Mesendoderm (in vitro differentiated cells): ENCODE measurements at places on chromosomes 16 and 17.

GRCh38 chr17:50771991-50772785 lies 4.9 kb upstream of the ANKRD40CL start:
- H3K4me3 ChIP-seq, result no peak overlapping the region
- H3K27ac ChIP-seq, result no peak overlapping the region
- H3K4me1 ChIP-seq, result no peaks in the 10 kb centered on the region
- no peak for DNase-seq
- no peaks in the 10 kb centered on the region for H3K27me3 ChIP-seq
- no peaks in the 10 kb centered on the region for H3K36me3 ChIP-seq

DNA sequence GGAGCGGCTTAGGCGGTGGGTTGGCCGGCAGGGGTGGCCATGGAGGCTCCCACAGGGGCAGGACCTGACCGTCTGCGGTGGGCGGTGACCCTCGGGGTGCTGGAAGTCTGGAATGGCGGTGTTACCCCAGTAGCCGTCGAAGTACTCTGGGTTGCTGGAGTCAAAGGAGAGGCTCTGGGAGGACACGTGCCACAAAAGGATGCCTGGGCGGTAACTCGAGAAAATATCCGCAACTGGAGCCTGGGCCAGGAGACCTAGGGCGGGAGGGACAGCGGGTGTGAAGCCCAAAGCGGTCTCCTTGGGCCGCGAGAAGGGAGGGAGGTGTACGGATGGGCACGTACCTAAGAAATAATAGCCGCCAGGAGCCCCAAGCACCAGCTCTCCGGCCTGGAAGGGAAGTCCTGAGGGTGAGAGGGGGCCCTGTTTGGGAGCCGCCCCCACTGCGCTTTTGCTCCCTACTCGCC lies 4.6 kb downstream of the ITGA2B start:
- H3K4me3 ChIP-seq, result no peak overlapping the region
- DNase-seq, result peak; percentile 65
- no peak overlapping the region for H3K27ac ChIP-seq
- no peaks in the 10 kb centered on the region for H3K4me1 ChIP-seq

- H3K27ac ChIP-seq, result no peak overlapping the region
- H3K36me3 ChIP-seq, result no peaks in the 10 kb centered on the region
- no peak overlapping the region for H3K4me3 ChIP-seq
- no peaks in the 10 kb centered on the region for H3K27me3 ChIP-seq
These were observed 2.5 kb upstream of the CCL17 start for GRCh38 chr16:57401943-57402640.

GRCh38 chr17:67573987-67574657 lies 143.6 kb upstream of the NOL11 start:
- H3K4me3 ChIP-seq, result no peak overlapping the region
- DNase-seq, result no peak
- no peaks in the 10 kb centered on the region for H3K4me1 ChIP-seq
- no peak overlapping the region for H3K27ac ChIP-seq

DNA sequence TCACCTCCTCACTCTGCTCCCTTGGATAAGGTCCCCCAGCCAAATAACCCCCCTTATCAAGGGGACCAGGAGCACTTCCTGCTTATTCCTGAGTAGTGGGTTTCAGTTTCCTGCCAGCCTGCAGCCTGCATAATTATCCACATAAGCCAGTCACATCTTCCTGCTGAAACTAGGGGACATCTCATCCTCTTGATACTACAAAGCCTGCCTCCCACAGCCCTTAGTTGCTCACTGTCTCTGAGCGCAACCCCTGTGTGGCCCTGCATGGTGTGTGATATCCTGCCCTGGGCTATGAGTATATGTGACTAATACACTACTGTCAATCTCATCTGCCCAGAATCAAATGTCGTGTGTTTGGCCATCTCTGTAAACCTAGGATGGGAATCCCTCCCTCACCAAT lies 8.0 kb upstream of the XYLT2 start:
- no peaks in the 10 kb centered on the region for H3K4me1 ChIP-seq
- no peak for DNase-seq
- no peaks in the 10 kb centered on the region for H3K27me3 ChIP-seq
- H3K4me3 ChIP-seq, result no peak overlapping the region

GRCh38 chr17:79752175-79752574 lies 21.4 kb downstream of the ENPP7 start:
- H3K36me3 ChIP-seq, result no peaks in the 10 kb centered on the region
- DNase-seq, result no peak
- no peak overlapping the region for H3K27ac ChIP-seq
- H3K4me3 ChIP-seq, result no peak overlapping the region
- no peaks in the 10 kb centered on the region for H3K4me1 ChIP-seq

- no peak overlapping the region for H3K27ac ChIP-seq
- no peaks in the 10 kb centered on the region for H3K27me3 ChIP-seq
- H3K4me3 ChIP-seq, result no peak overlapping the region
- no peak for DNase-seq
- H3K36me3 ChIP-seq, result no peaks in the 10 kb centered on the region
These were observed 4.8 kb downstream of the KLHL11 start for GRCh38 chr17:41860254-41860931.

DNA sequence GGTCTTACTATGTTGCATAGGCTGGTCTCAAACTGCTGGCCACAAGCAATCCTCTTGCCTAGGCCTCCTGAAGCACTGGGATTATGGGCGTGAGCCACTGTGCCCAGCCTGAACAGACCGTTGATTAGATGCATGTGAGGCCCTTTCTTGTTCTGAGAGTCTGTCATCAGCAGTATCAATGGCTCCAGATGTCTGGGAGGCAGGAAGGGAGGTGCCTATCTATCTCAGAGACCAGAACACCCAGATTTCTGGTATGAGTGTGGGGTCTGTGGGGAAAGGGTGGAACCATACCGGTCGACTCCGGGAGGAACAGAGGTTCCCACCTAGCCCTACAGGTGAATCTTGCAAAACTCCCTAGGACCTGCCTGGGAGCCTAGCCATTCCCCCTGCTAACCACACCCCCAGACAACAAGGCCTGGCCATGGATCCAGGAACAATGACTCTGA lies 71.7 kb downstream of the PRKCB start:
- H3K4me1 ChIP-seq, result no peaks in the 10 kb centered on the region
- H3K36me3 ChIP-seq, result no peaks in the 10 kb centered on the region
- no peak for DNase-seq

DNA sequence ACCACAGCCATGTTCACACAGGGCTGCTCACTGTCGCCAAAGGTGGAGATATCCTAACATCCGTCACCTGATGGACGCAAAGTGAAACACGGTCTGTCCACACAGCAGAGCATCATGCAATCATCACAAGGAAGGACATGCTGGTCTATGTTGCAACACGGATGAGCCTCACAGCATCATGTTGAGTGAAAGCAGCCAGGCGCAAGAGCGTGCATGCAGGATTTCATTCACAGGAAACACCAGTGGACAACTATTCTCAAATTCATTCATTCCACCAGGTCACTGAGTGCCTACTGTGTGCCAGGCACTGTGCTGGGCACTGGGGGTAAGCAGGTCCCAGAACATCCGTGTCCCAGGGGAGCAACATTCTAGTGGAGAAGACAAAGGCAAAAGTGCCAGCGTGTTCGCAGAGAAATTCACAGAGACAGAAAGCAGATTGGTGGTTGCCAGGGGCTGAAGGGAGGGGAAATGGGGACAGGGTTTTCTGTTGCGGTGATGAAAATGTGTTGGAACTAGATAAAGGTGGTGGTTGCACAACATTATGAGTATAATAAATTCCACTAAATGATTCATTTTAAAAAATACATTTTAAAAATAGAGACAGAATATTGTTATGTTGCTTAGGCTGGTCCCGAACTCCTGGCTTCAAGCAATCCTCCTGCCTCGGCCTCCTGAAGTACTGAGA lies 22.7 kb upstream of the KCNJ12 start:
- no peak for DNase-seq
- H3K27me3 ChIP-seq, result no peaks in the 10 kb centered on the region
- no peaks in the 10 kb centered on the region for H3K4me1 ChIP-seq
- no peak overlapping the region for H3K27ac ChIP-seq
- H3K36me3 ChIP-seq, result no peaks in the 10 kb centered on the region

GRCh38 chr17:56744721-56745120 lies 89.0 kb downstream of the C17orf67 start:
- no peak overlapping the region for H3K4me3 ChIP-seq
- no peak for DNase-seq
- no peaks in the 10 kb centered on the region for H3K36me3 ChIP-seq
- H3K4me1 ChIP-seq, result no peaks in the 10 kb centered on the region
